ENCODE measurements at places on chromosomes 1 and 21. TPM values are rescaled to one million over a fixed set of nuclear protein-coding genes. Genes with fewer than 3 reads are reported as not detected.

DNA sequence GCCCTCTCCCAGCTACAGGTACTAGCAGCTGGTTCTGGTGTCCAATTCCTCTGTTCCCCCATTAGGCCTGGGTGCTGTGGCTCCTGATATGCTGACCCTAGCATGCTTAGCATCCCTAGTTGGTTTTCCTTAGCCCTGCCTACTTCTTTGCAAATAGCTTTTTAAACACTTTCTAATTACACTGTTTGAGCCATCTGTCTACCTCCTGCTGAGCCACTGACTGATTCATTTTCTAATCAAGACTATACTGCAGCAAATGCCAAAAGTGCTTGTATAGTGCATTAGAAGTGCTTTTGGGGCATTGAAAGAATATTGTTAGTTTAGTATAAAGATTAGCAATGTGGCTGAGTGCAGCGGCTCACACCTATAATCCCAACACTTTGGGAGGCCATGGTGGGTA, 36.3 kb downstream of the ERICH3 start:
- no peak overlapping the region for H3K27ac ChIP-seq
- H3K4me3 ChIP-seq: no peak overlapping the region
- H3K27me3 ChIP-seq: peaks cover 2% of the 10 kb centered on the region
- H3K36me3 ChIP-seq: no peaks in the 10 kb centered on the region
- DNase-seq: no peak

DNA sequence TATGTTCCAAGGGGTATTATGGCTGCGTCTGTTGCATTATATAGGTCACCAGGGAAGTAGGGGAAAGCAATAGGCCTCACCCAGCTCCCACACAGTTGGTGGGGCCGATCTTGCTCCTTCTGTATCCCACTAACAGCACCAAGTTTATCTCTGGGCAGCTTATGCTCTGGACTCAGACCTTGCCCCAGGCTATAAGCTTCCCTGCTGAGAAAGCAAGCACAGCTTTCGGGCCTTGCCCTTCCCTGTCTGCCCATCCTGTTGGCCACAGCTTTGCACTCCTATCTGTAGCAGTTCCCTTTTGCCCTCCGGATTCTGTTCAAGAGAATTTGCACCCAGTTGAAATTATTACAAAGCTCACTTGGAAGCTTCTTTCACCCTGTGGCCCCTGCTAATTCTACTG, 12.9 kb downstream of the KCNE1 start:
- no peaks in the 10 kb centered on the region for H3K4me1 ChIP-seq
- peaks cover 21% of the 10 kb centered on the region for H3K27me3 ChIP-seq
- DNase-seq: no peak
- H3K4me3 ChIP-seq: no peak overlapping the region
- peaks cover 3% of the 10 kb centered on the region for H3K36me3 ChIP-seq
- H3K27ac ChIP-seq: no peak overlapping the region

DNA sequence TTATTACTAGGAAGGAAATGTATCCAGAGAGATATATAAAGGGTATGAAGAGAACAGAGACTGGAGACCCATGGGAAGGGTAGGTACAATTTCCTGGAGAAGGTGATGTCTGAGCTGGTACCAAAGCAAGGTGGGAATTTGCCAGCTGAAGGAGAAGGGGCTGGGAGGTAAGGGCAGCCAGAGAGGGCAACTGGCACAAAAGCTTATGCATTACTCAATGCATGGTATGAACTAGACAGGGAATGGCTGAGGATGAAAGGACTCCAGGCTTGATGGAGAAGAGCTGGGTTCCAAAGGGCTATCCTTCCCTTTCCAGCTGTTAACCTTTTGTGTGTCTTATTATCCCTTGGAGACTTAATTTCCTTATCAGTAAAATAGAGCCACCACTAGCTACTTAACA, 113.6 kb upstream of the GADD45A start:
- DNase-seq: no peak
- H3K27me3 ChIP-seq: peaks cover 2% of the 10 kb centered on the region
- H3K4me1 ChIP-seq: no peaks in the 10 kb centered on the region
- no peak overlapping the region for H3K4me3 ChIP-seq
- H3K36me3 ChIP-seq: no peaks in the 10 kb centered on the region

DNA sequence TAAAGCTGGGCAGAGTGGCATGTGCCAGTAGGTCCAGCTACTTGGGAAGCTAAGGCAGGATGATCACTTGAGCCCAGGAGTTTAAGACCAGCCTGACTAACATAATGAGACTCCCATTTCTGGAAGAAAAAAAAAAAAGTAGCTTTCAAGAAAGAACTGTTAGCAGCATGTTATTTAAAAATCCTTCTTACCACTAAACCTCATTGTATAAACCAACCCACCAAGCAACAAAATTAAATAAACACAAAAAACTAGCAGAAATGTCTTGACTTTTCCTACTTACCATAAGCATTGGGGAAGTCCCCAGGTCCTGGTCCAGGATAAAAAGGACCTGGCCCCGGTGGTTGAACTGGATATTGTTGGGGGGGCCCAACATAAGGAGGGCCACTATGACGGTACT, 192.9 kb upstream of the HP1BP3 start:
- H3K36me3 ChIP-seq: no peaks in the 10 kb centered on the region
- H3K27me3 ChIP-seq: no peaks in the 10 kb centered on the region
- H3K27ac ChIP-seq: no peak overlapping the region
- H3K4me1 ChIP-seq: no peaks in the 10 kb centered on the region

GRCh38 chr1:66576645-66577044, 42.7 kb downstream of the SGIP1 start:
- no peak for DNase-seq
- H3K27me3 ChIP-seq: peaks cover 2% of the 10 kb centered on the region
- H3K4me3 ChIP-seq: no peak overlapping the region
- H3K36me3 ChIP-seq: no peaks in the 10 kb centered on the region
- H3K4me1 ChIP-seq: peaks cover 2% of the 10 kb centered on the region
- no peak overlapping the region for H3K27ac ChIP-seq

CTTNBP2NL gene
- 0.57 TPM for total RNA-seq

BCAR3 gene
- 0.91 TPM for total RNA-seq

DNA sequence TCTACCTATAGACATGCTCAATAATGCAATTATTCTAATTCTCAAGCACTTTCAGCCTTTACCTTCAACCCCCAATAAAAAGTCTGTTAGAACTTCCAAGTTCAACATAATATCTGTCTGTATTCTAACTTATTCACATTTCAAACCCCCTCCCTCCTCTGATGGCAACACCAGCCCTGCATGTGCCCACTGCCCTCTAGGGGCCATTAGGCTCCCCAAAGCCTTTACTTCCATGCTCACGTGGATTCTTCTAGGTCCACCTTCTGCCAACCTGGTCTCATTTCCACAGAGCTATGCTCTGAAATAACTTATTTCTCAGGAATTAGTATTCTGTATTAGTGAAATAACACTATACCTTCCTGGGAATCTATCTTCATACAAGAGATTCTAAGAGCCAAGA, 22.2 kb upstream of the KPRP start:
- no peak overlapping the region for H3K27ac ChIP-seq
- H3K27me3 ChIP-seq: peaks cover 12% of the 10 kb centered on the region
- no peaks in the 10 kb centered on the region for H3K36me3 ChIP-seq
- H3K4me3 ChIP-seq: no peak overlapping the region
- no peaks in the 10 kb centered on the region for H3K4me1 ChIP-seq

- no peaks in the 10 kb centered on the region for H3K4me1 ChIP-seq
- peaks cover 53% of the 10 kb centered on the region for H3K27me3 ChIP-seq
- no peaks in the 10 kb centered on the region for H3K36me3 ChIP-seq
- H3K27ac ChIP-seq: no peak overlapping the region
- DNase-seq: no peak
Measured at GRCh38 chr1:165586398-165586797, 42.6 kb downstream of the LRRC52 start.

DNA sequence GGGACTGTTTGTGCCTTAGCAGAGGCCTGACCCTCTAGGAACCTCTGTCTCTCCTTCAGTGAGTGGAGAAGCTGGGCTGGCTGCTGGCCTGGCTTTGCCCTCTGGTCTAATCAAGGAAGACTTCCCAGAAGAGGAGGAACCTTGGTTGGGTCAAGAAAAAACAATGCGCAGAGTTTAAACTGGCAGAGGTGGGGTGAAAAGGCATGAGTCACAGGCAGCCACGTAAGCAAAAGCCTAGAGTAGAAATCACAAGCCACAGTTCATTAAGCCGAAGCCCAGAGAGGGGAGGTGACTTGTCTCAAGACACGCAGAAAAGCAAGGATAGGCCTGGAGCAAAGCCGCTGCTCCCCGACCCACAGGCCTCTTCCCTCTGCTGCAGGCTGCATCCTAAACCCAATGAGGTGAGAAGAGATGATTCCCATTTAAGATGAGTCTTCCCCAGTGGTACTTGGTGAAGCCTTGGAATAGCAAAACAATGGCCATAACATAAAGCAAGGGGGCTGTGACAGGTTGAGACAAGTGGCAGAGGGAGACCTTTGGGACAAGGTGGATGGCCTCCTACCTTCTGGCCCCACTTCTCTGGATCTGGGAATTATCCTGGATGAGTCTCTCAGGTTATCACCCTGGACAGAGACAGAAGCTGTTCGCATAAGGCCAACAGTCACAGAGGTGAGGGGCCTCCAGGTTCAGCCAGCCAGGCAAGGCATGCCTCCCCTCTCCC, 7.7 kb downstream of the PDZK1IP1 start:
- peaks cover 18% of the 10 kb centered on the region for H3K27me3 ChIP-seq
- no peak for DNase-seq
- peaks cover 12% of the 10 kb centered on the region for H3K4me1 ChIP-seq
- H3K27ac ChIP-seq: no peak overlapping the region

- no peaks in the 10 kb centered on the region for H3K36me3 ChIP-seq
- peaks cover 20% of the 10 kb centered on the region for H3K27me3 ChIP-seq
- H3K27ac ChIP-seq: no peak overlapping the region
- DNase-seq: no peak
- no peak overlapping the region for H3K4me3 ChIP-seq
Measured at GRCh38 chr1:6499296-6499695, 7.8 kb upstream of the PLEKHG5 start.

- H3K4me3 ChIP-seq: peak overlapping the region; percentile 99
- H3K36me3 ChIP-seq: peaks cover 20% of the 10 kb centered on the region
- no peak for DNase-seq
Measured at GRCh38 chr1:30755334-30755733, 2.2 kb downstream of the LAPTM5 start.

DNA sequence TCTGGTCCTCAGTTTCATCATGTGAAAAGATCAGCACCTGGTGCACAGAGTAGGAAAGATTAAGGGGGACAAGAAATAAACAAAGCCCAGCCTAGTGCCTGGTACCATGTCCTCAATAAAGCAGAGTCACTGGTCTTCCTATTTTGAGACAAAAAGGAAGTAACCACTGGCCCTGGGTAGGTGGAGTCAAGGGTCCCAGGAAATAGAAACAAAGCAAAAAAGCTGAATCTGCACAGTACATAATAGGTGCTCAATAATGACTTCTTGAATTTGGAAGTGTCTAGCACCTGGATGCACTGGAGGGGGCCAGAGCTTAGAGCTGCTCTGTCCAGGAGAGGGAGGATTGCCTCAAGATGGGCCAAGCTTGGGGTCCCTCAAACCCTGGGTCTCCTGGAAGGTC, 1.9 kb upstream of the EPHB2 start:
- no peak overlapping the region for H3K4me3 ChIP-seq
- peaks cover 5% of the 10 kb centered on the region for H3K4me1 ChIP-seq
- peaks cover 49% of the 10 kb centered on the region for H3K27me3 ChIP-seq
- no peak for DNase-seq

ITLN1 gene
- total RNA-seq: not detected

GRCh38 chr1:108570128-108570527, 10.2 kb downstream of the EEIG2 start:
- no peak overlapping the region for H3K4me3 ChIP-seq
- H3K27me3 ChIP-seq: no peaks in the 10 kb centered on the region
- no peak for DNase-seq
- no peaks in the 10 kb centered on the region for H3K36me3 ChIP-seq
- H3K4me1 ChIP-seq: no peaks in the 10 kb centered on the region
- no peak overlapping the region for H3K27ac ChIP-seq

- no peak for DNase-seq
- no peaks in the 10 kb centered on the region for H3K27me3 ChIP-seq
- no peak overlapping the region for H3K4me3 ChIP-seq
- H3K4me1 ChIP-seq: no peaks in the 10 kb centered on the region
- no peak overlapping the region for H3K27ac ChIP-seq
Measured at GRCh38 chr1:1969505-1969900, 34.1 kb downstream of the CFAP74 start.

OR2L5 gene
- total RNA-seq: not detected

PEX14 gene
- total RNA-seq: 21.6 TPM

All from activated naive CD8-positive, alpha-beta T cell treated with anti-CD3 and anti-CD28 coated beads, Interleukin-2, amount 10 ng/mL, durations not matched to agents 7 days and 5 days (primary cell).